ENCODE measurements at places on chromosomes 5 and 9.
A peak's percentile ranks its signal among the peaks of the same experiment; 100 is the strongest.

DNA sequence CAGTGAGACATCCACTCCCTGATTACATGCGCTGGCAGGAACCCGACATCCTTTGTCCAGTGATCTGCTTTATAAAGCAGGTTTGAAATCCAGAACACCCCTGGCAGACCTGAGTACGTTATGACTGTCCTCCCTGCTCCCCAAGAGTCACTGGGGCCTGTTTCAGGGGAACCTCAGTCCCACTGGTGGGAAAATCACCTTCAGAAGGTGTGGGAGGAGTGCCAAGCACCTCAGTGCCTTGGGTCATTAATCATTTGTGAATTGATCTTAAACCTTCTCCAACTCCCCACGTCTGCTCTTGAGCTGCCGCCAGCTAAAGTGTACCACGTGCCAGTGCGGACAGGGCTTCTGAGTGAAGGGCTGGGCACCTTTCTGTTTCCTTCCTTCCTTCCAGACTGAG, 16.2 kb downstream of the SLC6A3 start:
- DNase-seq: no peak

- DNase-seq: no peak
Measured at GRCh38 chr9:106920701-106921283, 57.8 kb downstream of the ZNF462 start.

DNA sequence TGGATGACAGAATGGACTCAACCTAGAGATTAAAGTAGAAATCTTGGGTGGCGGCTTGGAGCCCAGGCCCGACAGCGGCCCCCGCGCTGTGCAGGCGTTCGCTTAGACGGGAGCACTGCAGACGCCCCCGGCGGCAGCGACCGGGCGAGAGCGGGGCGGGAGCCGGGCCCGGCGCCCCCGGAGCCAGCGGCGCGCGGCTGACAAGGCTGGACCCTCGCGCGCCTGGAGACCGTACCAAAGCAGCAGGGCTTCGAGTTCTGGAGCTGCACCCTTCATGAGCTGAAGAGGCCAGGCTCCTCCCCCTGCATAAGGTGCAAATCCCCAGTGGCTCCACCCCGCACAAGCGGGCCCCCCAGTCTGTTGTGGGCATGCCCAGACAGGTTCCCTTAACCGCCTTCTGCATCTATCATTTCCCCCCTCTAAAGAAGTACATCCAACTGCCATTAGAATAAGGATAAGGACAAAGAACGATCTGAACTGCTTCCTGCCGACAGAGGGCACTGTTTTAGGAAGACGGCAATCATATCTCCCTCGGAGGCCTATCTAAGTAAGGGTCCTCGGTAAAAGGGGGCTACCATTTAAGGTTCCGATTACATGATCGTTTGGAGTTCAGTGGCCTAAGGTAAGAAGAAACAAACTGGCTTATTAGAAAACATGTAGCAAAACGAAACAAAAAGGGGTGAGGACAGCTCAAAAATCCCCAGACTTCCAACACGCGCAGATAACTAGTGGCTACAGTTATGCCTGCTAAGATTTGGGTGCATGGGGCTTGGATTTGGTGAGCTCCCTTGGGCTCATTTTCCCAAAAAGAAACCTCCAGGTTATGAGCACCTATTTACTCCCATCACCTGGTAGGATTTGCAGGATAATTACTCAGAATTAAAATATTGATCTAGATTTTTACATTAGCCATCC, 66.3 kb downstream of the RGMB start:
- DNase-seq: no peak

- DNase-seq: no peak
Measured at GRCh38 chr9:120538339-120538738, 41.6 kb downstream of the CDK5RAP2 start.

- DNase-seq: no peak
Measured at GRCh38 chr9:94851892-94852291, 125.4 kb downstream of the AOPEP start.

DNA sequence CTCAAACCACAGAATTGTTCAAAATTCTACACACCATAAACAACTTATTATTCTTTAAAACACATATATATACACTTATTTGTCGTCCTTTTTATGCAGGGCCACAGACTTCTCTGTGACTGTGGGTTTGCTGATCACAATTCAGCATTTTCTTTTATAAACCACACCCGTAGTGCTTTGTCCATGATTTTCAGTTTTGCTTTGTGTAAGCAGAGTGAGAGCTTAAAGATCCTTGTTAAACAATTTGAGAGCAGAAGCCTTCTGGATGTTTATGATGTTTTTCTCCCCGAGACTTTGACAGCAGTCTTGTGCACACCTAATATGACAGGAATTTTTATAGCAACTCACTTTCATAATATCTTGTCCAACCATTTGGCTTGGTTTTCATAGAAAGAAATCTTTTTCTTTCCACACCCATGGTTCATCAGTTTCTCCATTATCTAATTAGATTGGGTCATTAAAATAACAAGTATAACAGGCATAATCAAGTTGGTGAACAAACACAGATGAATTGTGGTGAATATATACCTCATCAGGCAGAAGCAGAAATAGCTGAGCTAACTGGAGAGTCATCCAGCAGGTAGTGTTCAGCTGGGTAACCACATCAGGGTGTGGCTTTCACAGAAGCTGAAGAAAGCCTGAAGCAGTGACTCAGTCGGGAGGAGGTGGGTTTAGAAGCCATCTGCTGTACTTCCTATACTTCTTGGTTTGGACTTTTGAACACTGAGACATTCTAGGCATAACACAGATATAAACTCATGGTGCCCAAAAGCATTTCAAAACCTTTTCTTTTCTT, 232.8 kb downstream of the DOCK8 start:
- peak; percentile 52 for DNase-seq

DNA sequence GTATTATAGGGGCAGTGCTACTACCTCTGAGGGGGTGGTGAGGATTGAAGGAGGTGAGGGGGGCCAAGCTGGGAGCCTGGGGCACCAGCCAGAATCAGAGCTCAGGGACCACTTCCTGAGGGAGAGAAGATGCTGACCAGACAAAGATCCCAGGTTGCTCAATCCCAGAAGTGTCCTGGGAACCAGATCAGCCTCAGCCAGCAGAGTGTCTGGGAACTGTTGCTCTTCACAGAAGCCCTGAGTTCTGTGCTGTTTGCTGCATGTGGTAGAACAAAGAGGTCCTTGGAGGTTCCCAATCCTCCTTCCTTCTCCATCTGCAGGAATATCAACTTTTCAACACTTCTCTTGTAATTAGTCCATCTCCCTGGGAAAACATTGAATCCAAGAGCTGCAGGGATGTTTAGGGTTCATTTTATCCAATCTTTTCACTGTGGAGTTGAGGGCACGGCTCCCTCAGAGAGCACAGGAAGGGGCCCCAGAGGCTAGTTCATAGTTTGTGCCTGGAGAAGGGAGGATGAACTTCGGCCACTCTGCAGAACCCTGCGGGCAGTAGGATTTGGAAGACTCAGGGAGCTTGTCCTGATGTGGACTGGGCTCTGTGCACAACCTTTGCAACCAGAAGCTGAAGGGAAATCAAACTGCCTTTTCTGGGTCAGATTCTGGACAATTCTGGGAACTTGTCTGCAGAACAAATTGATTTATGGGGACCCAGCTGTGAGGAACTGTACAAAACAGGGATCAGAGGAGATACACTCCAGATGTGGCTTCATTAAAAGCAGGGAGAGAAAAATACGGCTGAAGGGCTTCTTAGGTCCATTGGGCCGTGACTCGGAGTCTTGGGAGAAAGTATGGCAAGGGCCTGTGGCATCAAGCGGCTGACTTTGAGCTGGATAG, 57.1 kb downstream of the GALNT12 start:
- DNase-seq: no peak

GRCh38 chr9:130609163-130609562, 29.8 kb downstream of the FUBP3 start:
- no peak for DNase-seq
